ENCODE measurements at places on chromosomes 1 and 21.

- no peak for DNase-seq
These were observed 7.0 kb upstream of the TAL1 start for GRCh38 chr1:47238935-47239592.

DNA sequence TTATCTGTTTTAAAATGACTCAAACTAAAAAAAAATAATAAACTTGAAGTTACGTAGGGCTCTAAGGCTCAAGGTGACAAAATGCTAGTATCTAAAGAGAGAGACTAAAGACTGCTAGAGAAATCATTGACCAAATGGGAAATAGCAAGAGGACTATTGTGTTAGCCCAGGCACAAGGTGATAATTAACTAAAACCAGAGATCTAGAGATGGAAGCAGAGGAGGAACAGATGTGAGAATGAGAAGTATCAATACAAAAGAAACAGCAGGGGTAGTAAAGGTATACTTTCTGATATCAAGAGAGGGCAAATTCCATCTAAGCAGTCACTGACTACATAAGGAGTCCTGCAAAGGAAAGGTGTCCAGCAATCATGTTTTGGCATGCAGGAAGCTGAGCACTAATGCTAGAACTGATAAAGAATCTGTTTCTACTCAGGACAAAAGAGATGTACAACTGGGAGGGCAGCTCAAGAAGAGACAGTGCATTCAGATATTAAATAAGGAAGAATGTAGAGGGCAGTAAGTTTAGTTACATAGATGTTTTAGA lies 100.2 kb upstream of the GNG4 start:
- no peak for DNase-seq

GRCh38 chr1:168921629-168922028 lies 184.9 kb upstream of the ATP1B1 start:
- no peak for DNase-seq

DNA sequence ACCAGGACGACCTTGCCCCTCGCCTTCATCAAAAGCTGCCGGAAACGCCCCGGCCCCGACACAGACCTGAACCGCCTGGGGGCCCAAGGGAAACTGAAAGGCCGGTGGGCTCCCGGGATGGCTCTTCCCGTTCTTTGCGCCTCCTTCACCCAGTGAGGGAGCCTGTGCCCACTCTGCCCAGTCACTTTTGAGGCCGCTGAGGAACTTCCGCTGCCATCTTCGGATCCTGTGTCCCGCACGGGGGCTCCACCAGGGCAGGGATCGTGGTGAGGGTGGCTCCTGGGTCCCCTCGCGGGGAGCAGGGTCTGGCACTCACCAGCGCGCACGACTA lies 104.0 kb downstream of the PPIAL4G start:
- DNase-seq: no peak

GRCh38 chr1:213657013-213657412 lies 330.8 kb upstream of the PROX1 start:
- DNase-seq: no peak

GRCh38 chr21:25243808-25244207 lies 363.5 kb downstream of the MRPL39 start:
- DNase-seq: no peak

DNA sequence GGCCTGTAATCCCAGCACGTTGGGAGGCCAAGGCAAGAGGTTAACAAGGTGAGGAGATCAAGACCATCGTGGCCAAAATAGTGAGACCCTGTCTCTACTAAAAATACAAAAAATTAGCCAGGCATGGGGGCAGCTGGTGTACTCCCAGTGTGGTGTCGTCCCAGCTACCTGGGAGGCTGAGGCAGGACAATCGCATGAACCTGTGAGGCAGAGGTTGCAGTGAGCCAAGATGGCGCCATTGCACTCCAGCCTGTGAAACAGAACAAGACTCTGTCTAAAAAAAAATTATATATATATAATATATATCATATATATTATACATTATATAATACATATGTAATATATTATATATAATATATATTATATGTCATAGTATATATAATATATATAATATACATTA lies 249.2 kb upstream of the TPTE start:
- DNase-seq: no peak

DNA sequence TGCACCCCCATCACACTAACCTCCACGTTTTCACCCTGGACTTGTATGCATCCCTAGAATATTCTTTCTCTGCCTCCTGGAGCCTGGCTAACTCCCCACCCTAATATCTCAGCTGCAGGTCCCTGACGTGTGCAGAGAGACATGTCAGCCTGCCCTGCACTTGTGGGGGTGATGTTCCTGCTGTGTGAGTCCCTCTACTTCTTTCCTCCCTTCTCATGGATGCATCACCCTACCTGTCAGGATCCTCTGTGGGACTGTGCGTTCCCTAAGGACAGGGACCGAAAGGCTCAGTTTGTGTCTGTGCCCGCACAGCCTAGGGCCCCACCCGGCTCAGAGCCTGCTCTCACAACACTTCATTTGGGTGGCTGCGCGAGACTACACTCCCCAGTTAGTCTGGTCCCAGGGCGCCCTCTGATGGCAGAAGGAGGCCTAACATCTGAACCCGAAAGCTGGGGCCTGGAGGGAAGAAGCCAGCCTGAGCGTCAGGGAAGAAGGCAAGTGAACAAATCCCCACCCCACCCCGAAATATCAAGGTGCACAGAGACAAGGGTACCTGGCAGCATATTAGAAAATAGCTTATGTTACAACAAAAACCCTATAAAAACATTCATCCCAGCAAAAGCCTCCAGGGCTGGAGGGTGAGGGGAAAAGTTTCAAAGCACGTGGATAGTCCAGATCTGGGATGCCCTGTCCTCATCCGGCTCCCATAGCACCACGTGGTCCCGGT lies 3.7 kb downstream of the CD52 start:
- peak; percentile 92 for DNase-seq

- no peak for DNase-seq
These were observed 18.9 kb downstream of the CAP1 start for GRCh38 chr1:40059338-40059959.

- DNase-seq: no peak
These were observed 140.0 kb downstream of the SLC45A1 start for GRCh38 chr1:8457760-8458381.

GRCh38 chr1:6185635-6186382 lies 5.7 kb upstream of the CHD5 start:
- DNase-seq: no peak

DNA sequence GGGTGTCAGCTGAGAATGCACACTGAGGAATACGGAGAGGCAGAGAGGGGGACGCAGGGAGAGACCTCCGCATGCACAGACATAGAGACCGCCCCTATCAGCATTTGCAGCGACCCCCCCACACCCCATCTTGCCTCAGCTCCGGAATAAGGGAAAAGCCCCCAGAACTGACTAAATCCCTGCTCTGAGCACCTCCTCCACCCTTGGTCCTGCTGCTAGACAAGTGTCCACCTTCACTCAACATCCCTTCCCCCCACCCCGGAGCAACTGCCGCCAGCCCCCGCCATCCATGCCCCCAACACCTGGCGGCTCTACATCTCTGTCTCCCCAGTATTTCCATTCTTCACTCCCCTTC lies 769 bp downstream of the SV2A start:
- peak; percentile 7 for DNase-seq

Measured in body of pancreas (tissue), 4 donors.